ENCODE measurements at places on chromosomes 1 and 21. TPM values are rescaled to one million over a fixed set of nuclear protein-coding genes. Genes with fewer than 3 reads are reported as not detected.

Gene ZBTB18
- 92.2 TPM for polyA plus RNA-seq

Gene BCAR3
- polyA plus RNA-seq: 14.1 TPM

DNA sequence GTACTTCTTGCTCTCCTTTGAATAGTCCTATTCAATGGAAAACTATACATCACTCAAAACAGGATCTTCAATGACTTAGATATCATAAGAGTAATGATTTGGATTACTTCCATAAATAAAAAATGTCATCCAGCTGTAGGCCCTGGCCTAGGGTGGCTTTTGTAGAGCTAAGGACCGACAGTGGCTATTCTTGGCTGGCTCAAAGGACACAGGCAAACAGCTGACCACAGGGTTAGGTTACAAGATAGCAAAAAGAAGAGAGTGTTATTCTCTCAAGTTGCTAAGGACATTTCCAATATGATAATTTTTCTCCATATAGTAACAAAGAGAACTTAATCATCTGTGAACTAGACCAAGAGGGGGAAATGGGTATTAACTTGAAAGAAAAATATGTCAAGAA lies 495.1 kb downstream of the PLPP3 start:
- no peak for DNase-seq

- DNase-seq: no peak
Measured at GRCh38 chr1:66919063-66919462, 5.6 kb downstream of the DNAI4 start.

GRCh38 chr1:81617308-81617967 lies 183.3 kb upstream of the ADGRL2 start:
- DNase-seq: peak; percentile 25

All from forelimb muscle (tissue), 1 donor.